ENCODE measurements at places on chromosomes 12 and 14. TPM values are rescaled to one million over a fixed set of nuclear protein-coding genes. Genes with fewer than 3 reads are reported as not detected.

ACSM4 gene
- total RNA-seq = not detected

MYO1H gene
- 0.10 TPM for total RNA-seq

BDKRB1 gene
- 0.71 TPM for total RNA-seq

TAS2R20 gene
- 1.5 TPM for total RNA-seq

CIPC gene
- 23.1 TPM for total RNA-seq

IL31 gene
- not detected for total RNA-seq

CLEC2A gene
- total RNA-seq = not detected

RPGRIP1 gene
- total RNA-seq = 0.80 TPM

GPX2 gene
- not detected for total RNA-seq

DNA sequence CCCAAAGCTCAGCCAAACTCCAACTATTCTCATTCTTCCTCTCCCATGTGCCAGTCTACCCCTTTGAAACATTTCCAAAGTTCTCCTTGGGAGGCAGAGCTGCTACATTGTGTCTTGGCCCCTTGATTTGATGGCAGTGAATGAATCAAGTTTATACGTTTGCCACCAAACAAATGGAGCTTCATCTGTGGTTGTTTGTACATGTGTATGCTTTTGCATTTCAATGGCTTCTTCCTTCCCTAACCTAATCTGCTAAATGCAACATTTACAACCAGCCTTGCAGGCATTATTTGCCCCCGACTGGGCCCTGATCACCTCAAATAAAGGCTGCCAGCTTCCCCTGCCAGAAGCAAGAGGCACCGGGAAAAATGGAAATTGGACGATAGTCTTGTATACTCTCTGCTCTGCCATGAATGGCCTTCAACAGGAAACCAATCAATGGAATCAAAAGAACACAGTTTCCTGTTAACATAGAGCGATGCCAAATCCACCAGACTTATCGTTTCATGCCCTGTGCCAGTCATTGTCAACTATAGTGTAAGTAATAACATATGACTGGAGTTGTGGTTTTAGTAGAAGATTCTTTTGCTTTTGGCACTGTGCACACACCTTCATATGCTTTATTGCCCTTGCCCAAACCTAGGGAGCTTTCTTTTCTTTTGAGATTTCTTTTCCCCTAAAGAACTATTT is 97.8 kb downstream of the TMEM30B start:
- DNase-seq = no peak

DNA sequence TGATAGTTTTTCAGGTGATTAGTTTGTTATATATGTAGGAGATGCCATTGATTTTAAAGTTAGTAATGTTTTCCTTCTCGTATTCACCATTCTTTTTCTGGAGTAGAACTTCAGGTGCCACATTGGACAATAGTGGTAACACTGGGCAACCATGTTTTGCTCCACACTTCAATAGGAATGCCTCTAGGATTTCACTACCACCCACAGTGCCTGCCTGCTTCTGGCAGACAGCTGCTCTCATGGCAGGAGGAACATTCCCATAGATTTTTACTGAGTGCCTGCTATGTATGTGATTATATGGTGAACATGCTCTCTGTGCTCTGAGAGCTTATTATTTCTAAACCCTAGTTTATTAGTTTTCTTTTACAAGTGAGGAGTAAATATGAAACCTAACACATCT is 53.7 kb downstream of the GCH1 start:
- no peak for DNase-seq

DNA sequence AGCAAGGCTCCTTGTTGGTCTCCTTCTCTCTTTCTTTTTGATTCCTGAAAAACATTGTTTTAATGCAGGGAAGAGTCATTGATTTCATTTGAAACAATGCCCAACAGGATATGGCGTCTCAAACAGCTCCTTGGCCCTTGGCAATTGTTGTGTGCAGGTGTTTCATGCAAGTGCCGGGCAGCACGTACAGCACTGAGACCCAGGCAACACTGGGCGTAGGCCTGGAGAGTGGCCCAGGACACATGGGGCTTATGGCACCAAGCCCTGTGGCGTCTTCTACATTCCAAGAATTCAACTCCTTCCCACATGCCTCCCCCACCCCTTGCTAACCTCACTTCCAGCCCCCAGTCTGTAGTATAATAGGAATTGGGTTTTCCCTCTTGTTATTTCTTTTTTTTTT is 230.4 kb downstream of the SPTSSA start:
- DNase-seq = no peak

- DNase-seq = no peak
Observed at GRCh38 chr12:115871714-115872113, 405.8 kb downstream of the MED13L start.

DNA sequence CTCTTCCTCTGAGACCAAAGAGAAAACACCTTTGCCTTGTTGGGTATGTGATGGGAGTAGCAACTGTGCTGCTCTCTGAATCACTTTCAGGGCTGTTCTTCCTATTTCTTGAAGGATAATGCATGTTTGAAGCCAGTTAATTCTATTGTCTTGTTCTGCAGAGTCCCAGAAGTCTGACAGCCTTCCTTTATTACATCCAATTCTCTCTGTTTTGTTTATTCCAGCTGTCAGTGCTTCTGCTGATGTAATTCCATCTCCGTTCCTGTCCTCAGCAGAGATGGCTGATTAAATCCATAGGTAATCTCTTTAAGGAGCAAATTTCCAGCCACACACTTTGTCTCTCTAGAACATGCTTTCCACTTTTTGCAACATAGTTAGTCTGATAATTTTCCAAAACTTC is 59.7 kb downstream of the MGAT4C start:
- DNase-seq = no peak

DNA sequence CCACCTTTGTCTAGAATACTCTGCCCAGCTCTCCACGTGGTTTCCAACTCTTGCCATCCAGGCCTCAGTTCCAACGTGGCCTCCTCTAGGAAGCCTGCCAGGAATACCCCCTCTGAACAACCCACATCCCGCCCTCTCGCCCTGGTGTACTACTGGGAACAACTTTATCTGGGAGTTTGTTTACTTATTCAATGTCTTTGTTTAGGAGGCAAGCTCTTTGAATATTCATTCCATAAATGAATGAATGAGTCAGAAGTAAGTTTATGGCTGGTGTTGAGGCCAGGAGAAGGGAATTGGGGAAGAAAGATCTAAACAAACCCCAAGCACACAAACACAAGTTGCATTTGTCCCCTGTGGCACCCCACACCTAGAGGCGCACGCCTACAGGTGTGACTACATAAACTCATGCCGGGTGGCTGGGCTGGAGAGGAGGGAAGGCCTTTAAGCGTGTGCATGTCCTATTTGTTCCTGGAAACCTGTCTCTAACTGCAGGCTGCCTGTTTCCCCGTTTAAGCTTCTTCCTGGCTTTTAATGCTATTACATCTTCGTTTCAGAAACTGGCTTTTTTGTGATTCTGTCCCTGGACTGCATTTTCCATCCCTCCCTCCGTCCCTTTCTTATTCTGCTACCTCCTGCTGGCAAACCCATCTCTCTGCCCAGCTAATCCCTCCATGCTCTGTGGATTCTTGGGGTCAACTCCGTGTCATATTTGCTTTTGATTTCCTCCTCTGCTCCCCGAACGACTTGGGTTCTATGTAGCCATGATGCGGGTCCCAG is 57.9 kb downstream of the FZD10 start:
- DNase-seq = no peak

DNA sequence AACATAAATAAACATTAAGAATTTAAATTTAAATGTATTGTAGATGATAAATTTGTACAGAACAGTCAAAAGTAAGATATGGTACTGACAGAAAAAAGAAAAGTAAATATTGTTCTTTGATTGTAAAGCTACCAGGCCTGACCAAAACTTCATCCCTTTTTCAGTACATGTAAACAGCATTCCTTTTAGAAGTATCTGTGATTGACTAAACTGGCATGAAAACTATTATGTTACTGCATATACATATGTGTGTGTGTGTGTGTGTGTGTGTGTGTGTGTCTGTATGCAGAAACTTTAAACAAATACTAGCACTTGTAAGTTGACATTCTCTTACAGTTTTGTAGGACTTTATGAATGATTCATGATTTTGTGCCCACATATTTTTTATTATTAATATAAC is 270.9 kb downstream of the C12orf50 start:
- no peak for DNase-seq

DNA sequence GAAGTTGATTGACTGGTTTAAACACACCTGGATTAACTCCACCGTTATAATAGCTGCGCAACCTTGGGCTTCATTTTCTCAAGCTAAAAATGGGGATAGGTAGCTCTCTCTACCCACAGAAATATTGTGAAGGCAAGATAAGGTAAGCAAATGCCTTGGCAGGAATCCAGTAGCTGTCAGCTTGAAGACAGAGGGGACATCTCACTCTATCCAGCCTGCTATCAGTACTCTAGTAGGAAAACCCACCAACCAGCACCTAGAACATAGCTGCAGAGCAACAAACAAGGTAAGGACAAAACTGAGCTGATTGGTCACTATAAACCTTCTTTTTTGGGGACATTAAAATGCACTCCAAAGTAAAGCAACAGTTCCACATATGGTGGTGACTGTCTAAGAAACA is 7.7 kb downstream of the CSRP2 start:
- no peak for DNase-seq

DNA sequence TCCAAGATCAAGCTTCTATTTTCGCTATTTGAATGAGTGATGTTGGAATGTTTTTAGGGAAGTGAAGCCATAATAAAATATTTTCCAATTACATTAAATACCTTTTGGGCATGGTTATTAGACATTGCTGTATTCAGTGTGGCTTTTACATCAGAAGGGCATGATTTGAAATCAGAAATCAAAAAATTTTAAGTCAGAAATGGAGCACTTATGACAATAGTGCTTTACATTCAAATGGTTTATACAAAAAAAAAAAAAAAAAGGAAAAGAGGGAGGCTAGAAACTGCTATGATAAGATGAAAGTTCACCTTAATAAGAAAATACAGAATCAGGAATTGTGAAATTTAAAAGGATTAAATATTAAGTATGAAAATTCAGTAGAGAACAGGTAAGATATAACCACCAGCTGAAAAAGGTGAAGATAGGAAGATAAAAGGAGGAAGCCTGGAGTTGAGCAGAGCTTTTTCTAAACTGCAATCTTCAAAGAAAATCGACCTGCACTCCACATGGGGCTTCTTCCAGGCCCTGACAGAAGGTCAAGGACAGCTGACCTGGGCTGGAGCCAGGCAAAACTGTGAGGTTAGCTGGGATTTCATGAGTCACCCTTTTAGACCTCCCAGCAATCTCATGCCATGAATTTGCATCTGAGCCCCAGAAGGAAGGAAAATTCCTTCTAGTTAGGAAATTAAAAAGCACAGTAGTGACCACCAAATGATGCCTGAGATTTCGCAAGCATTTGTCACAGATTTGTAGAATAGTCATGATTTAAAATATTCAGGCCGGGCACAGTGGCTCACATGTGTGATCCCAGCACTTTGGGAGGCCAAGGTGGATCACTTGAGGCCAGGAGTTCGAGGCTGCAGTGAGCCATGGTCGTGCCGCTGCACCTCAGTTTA is 23.4 kb upstream of the BMP4 start:
- no peak for DNase-seq

DNA sequence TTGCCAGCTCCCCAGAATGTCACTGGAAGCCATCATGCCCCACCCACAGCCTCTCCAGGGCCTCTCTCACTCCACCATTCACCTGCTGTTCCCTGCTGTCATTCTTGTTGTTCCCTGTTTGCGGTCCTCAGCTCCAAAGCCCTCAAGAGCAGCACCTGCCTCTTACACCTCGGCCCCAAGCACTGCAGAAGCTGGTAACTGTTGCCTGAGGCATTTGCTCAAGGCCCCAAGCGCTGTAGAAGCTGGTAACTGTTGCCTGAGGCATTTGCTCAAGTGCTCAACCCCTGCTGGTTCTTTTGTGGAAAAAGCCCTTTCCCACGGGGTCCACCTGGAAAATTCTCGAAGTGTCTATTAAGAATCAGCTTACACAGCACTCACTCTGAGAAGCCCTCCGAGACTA is 78.0 kb downstream of the ARL6IP4 start:
- DNase-seq = no peak

- no peak for DNase-seq
Observed at GRCh38 chr12:120563495-120563894, 17.7 kb downstream of the POP5 start.

GRCh38 chr12:121915841-121916321 is 2.5 kb upstream of the CFAP251 start:
- DNase-seq = no peak

DNA sequence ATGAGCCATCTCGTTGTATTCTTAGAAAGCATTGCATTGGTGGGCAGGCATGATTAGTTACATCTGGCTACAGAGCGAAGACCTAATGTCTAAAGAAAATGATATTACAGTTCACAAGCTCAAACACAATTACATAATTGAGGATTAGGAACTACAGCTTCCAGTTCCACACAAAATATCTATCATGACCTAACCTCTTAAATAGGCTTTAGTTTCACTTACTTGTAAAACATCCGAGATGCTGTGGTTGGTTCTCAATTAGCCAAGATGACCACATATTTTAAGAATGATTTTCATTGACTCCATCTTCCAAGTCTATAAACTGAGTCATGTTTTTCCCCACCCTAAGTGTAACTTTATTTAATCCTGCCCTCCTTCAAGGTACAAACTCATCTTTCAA is 69.5 kb downstream of the LRIG3 start:
- DNase-seq = no peak

DNA sequence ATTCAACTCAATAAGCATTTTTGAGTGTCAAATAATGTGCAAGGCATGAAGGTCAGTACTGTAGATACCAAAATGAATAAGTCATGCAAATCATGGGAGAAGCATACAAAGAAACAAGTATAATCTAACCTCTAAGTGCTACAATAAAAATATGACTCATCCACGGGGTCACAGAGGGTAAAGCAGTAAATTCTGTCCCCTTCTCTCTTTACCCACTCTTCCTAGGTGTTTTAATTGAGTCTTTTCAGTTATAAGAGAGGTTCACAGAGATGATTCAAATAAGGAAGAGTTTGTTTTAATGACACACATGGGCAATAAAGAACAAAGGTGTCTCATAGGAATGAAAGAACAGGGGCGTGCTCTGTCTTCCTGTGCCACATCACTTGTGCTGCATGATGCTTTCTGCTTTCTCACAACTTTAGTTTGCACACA is 71.5 kb upstream of the DAAM1 start:
- DNase-seq = no peak

All from mesenteric fat pad (tissue), 1 donor.